Fibroblast of skin of left quadriceps (primary cell): ENCODE measurements at places on chromosomes 3 and 15.

DNA sequence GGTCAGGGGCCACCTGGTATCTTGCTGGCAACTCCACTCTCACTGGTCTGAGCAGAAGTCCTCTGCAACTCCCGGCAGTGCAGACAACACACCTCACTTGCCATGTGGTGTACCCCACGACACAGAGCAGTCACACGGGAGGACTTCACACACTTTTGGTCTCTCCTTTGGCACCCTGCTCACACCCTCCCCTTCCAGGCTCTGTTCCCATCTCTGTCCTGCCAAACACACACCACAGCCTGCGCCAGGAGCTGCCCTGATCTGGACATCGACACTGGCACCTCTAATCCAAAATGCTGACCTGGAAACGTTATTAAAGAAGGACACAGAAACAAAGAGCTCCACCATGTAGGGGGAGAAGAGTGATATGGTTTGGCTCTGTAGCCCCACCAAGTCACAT is 57.2 kb downstream of the SLC41A3 start:
- DNase-seq = no peak

DNA sequence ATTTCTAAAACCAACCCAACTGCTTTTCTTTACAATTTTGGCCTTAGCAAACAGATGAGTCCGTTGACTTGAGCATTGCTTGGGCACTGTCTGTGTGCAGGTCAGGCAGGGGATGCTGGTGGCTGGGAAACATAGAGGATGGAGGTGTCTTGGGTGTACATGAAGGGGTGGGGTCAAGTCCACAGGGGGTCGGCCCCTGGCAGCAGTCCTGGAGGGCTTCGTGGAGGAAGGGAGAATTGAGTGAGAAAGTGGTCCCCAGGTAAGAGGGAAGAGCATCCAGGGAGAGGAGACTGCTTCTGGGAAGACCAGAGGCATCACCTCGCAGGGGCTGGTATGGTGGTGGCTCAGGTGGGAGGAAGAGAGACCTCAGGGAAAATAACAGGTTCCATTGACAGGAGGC is 144.8 kb downstream of the TJP1 start:
- DNase-seq = no peak

- no peak for DNase-seq
Measured at GRCh38 chr3:148790851-148791735, 36.5 kb upstream of the CPB1 start.

GRCh38 chr3:100463646-100464155 is 28.7 kb upstream of the TMEM45A start:
- no peak for DNase-seq

DNA sequence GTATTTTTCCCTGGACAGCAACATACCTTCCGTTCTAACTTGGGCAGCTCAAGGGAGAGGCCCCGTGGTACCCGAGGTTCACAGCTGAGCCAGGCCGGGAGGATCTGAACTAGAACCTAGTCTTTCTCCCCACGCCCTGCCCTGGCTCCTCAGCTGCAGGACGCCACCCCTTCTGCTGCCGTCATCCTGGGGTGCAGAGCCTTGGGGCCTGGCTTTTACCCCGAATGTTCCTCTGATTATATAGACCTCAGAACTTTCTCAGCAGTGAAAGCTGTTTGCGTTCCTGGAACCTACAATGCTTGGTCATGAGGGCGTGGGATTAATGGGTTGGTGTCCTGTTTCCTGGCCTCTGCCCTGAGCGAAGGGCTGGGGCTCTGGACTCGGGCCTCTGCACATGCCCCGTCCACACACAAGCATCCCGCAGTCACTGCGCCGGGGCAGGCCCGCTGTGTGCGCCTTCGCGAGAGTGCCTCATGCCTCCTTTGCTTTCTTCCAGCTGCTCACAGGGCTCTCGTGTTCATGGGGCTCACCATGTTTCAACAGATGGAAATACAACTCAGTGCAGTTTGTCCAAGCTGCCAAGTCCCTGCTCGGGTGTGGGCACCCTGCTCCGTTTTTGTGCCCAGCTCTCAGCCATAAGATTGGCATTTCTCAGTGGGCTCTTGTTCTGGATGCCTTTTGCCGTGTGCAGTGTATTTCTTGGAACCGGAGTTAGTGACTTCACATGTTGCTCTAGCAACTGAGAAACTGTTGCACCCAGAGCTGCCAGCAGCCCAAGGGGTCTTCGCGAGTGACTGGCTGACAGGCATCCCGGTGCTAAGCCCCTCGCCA is 20.4 kb downstream of the SYNM start:
- DNase-seq = no peak

GRCh38 chr15:99763827-99764226 is 30.6 kb upstream of the LYSMD4 start:
- no peak for DNase-seq

- DNase-seq = no peak
Measured at GRCh38 chr15:80613762-80614365, 81.2 kb upstream of the ABHD17C start.

DNA sequence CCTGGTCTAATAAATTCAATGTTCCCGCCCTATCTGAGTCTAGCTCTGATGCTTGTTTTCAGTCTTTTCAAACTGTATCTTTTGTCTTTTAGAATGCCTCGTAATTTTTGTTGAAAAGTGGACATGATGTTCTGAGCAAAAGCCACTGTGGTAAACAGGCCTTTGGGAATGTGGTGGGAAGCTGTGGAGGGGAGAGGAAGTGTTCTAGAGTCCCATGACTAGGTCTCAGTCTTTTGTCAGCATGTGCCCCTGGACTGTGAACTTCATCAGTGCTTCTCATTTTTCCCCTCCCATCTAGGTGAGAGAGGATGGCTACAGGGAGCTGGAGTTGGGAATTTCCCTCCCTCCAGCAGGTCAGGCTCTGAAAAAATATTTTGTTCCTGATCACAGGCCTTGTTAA is 33.7 kb downstream of the SUSD5 start:
- DNase-seq = no peak

DNA sequence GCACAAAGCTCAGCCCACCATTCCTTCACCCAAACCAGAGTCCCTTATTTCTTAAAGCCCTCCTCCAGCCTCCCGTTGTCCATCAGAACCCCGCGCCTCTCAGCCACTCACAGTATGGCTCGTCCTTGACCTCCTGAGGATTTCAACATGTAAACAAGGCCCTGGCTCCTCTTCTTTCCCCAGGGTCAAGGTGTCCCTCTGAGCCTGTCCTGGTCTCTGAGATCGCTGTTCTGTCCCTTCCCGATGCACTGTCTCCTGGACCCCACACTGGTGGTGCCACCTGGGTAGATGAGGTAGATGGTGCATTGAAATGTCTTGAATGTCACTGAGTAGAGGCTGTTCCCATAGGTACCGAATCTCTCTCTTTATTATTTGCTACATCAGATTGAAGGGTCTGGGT is 32.9 kb downstream of the MEX3B start:
- DNase-seq = no peak

GRCh38 chr3:77799278-77799677 is 759.4 kb downstream of the ROBO2 start:
- DNase-seq = no peak

- DNase-seq = no peak
Measured at GRCh38 chr3:170058127-170058526, 20.3 kb downstream of the GPR160 start.

DNA sequence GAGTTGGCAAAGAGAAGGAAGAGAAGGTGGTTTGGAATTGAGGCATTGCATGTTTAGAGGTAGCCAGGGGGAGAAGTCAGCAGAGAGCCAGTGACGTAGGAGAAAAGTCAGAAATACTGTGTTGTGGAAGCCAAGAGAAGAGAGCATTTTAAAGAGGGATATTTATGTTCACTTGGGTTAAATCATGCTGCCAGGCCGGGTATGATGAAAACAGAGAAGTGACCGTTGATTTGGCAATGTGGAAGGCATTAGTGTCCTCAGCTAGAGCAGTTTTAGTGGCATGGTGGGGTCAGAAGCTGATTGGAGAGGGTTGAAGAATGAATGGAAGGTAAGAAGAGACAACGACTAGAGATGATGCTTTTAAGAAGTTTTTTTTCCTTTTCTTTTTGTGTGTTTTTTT is 24.5 kb downstream of the RASA2 start:
- DNase-seq = no peak

- DNase-seq = no peak
Measured at GRCh38 chr3:34382859-34383258, 584.4 kb downstream of the PDCD6IP start.

- DNase-seq = no peak
Measured at GRCh38 chr3:114518206-114518808, 224.5 kb downstream of the TIGIT start.

DNA sequence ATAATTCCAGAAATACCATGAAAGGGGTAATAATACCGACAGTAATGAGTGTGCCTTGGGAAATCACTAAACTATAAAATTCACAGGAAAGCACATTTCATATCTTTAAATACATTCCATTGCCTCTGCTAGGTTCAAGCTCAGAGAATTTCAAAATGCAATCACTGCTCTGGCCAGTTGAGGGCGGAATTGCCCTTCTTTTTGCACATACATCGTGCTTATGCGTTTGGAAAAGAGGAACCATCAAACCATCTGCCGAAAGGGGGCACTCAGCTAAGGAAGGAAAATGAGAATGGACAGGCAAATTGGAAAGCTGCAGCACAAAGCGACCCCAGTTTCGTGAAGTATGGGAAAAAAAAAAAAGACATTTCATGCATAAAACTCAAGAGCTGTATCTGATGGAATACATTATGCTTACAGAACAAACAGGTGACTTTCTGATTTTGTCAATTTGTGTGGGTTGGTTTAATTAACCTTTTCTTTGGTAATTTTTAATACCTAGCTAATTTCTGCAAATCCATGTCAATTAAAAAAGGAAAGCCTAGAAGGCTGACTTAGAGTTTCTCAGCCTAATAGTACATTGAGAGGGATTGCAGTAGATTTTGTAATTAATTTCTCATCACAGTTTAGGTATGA is 61.4 kb downstream of the TUSC7 start:
- DNase-seq = peak; percentile 54

DNA sequence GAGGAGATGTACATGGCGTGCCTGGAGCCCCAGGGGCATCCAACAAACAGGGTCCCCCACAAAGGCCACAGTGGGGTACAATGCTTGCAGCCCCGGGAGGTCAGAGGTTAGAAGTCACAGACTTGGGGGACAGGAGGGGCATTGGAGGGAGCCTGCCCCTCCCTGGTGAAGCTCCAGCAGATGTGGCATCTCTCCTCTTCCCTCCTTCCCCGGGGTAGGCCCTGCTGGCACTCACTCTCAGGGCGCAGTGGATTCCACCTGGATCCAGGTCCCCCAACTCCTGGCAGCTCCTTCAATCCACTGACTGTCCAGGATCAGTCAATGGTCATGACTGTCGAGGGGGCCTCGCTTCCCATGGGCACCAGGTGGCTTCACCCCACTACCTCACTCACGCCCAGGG is 32.2 kb downstream of the RGMA start:
- no peak for DNase-seq

- peak; percentile 10 for DNase-seq
Measured at GRCh38 chr3:99475229-99475628, 163.2 kb upstream of the COL8A1 start.

DNA sequence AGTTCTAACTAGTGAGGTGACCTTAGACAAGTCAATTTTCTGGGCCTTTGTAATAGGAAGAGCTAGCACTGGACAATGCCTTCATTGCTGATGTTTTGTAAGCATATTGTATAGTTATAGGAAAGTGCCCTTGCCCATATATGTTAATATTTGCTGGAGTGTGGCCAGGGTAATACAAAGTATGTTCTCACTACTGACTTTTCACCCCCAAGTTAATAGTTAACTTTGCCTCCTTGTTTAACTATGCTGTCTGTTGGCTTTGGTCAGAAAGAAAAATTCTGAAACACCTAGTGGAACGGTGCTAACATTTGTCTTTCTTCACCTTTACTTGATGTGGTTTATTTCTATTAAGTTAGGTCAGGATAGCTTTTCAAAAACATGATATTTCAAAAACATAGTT is 287.4 kb upstream of the CTNNB1 start:
- no peak for DNase-seq

DNA sequence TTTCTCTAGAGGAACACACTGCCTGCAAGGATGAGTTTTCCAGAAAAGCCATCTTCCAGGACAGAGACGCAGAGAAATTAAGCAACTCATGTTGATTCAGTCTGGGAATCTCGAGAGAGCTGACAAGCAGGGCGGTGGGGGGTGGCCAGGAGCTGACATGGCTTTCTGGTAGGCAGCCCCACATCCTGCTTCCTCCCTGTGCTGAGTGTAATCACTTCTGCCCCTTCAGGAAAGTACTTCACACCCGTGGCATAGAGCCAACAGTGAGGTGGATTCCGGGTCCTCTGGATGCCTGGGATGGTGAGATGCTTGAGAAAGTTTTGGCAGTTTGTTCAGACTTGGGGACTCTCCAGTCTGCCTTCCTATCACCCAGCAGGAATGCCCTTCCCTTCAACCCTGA is 221.1 kb downstream of the SLCO3A1 start:
- peak; percentile 20 for DNase-seq

DNA sequence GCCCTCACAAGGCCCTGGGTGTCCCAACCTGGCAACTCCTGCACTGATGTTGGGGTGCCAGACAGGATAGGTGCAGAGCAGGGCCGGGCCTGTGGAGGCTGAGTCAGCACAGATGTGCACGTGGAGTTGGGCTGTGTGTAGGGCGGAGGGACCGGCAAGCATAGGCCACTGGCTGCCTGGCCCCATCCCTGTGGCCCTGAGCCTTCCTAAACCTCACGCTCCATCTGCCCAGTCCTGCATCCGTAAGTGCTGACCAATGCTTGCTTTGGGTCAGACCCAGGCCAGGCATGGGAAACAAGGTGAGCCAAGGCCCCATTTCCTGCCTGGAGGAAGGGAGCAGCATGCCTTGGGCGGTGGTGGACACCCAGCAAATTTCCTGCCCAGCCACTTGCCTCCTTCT is 5.8 kb upstream of the IQSEC1 start:
- DNase-seq = no peak

DNA sequence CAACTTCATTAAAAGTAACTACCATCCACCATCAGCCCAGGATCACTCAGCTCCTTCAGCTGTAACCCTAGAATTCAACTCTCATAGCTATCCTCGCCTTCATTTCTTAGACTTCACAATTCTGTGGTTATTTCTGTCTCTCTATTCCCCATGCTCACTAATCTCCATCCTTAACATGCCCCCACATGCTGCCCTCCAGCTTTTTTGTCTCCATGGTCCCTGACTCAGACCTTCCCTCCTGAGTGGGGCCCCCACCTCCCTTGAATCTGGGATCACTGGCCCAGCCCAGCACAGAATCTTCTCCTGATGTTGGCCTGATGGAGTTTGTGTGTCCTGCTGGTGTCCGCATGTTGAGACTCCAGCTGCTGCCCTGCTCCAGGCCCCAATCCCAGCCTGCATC is 41.7 kb downstream of the CHST14 start:
- DNase-seq = no peak

- no peak for DNase-seq
Measured at GRCh38 chr3:171883893-171884279, 40.7 kb downstream of the TMEM212 start.

GRCh38 chr15:48862705-48863104 is 15.2 kb upstream of the EID1 start:
- DNase-seq = no peak

GRCh38 chr3:98855806-98856400 is 45.6 kb downstream of the DCBLD2 start:
- peak; percentile 84 for DNase-seq

DNA sequence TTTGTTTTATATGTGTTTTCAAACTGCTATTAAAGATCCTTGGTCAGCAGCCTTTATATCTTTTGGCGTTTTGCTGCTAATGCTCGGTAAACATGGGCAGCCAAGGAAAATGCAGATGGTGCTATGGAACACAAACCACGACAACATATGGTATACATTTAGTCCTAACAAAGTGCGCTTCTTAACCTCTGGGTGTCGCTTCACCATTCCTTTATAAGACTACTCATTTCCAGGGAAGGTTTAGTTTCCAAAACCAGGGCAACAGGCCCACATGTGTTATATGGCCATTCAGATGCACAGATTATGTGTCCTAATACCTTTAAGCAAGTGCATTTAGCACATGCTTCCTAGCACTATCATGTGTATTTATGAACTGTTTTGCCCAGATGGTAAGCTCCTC is 14.7 kb downstream of the SHOX2 start:
- DNase-seq = peak; percentile 55
